NCI-H226 (cell line): ENCODE measurements at places on chromosomes 2 and 18.

DNA sequence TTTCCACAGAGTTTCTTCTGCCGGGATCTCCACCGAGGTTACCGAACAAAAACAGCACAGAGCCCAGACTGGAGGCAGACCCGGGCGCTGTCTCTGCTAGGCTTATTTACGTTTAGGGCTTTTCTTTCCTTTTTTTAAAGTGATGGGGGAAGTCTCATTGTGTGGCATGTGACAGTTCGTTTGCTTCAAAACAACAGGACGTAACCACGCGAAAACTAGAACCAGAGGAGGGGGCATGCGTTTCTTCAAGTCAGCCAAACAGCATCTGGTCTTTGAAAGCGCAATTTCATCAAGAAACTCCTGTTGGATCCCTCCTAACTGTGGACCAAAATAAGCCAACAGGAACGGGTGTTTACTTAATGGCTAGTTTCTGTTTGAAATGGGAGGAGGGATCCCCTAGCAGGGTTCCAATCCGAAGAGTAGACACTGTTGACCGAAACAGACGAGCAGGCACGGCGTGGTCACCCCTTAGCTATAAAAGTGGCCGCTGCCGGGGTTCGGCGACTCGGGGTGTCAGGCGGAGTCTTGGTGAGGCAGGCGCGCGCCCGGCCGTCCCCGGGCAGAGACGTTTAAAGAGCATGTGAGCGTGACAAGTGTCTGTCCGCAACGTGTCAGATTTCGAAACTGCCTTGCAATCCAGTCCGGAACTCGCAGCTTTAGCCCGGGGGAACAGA, 997 bp upstream of the TGIF1 start:
- DNase-seq = peak; percentile 86

DNA sequence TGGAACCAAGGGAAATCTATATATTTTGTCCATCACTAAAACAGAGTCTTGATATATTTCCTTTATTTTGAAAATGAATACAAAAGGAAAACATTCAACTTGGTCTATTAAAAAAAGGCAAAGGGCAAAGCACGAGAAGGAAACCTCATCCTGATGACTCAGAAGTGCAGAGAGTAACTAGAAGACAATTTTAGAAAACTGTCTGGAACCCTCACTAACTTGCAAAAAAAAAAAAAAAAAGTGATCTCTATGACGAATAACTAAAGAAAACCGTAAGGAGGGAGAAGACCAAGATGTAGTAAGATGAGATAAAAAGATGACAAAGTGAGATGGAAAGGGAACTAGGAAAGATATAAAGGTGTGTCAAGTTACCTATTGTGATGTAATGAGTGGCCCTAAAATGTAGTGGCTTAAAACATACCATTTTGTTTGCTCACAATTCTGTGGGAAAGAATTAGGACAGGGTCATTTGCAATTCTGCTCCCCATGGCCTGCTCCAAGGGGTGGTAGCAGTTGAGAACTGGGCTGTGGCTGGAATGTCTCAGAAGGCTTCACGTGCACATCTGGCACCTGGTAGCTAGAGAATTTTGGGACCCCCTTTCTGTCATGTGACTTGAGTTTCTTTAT, 303.0 kb downstream of the DYSF start:
- DNase-seq = no peak

- no peak for DNase-seq
Observed at GRCh38 chr2:223916181-223916920, 28.8 kb downstream of the WDFY1 start.

DNA sequence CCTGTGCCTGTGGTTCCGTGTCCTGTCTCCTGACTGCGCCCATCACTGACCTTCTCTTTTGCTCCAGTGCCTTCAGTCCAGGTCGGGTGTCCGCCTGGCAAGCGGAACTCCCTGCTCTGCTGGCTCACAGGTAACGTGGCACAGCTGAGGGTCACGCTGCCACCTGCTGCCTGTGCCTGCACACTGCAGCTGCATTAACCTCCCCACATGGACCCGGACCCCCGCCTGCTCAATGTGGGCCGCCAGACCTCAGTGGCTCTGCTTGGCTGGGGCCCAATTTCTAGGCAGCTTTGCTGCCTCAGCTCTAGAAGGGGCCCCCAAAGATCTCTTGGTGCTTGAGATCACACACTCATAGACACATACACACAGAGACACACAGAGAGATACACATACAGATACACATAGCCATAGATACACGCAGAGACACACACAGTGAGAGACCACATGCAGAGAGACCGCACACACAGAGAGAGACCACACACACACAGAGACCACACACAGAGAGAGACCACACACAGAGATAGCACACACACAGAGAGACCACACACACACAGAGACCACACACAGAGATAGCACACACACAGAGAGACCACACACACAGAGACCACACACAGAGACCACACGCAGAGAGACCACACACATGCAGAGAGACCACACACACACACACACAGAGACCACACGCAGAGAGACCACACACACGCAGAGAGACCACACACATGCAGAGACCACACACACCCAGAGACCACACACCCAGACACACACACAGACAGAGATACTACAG, 14.9 kb upstream of the CNNM3 start:
- no peak for DNase-seq

GRCh38 chr2:166932032-166932431, 43.8 kb downstream of the XIRP2 start:
- DNase-seq = no peak

DNA sequence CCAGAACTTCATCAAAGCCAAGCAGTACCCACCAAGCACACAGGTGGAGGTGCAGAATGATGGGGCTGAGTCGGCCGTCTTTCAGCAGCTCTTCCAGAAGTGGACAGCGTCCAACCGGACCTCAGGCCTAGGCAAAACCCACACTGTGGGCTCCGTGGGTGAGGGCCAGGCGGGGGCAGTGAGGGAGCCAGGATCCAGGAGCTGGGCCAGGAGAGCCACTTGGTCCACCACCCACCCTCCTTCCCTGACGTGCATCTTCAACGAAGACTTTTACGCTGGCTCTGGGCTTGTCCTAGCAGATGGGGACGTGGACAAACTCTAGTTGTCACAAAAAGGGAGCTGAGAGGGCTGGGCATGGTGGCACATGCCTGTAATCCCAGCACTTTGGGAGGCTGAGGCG, 11.8 kb downstream of the VIL1 start:
- DNase-seq = no peak

DNA sequence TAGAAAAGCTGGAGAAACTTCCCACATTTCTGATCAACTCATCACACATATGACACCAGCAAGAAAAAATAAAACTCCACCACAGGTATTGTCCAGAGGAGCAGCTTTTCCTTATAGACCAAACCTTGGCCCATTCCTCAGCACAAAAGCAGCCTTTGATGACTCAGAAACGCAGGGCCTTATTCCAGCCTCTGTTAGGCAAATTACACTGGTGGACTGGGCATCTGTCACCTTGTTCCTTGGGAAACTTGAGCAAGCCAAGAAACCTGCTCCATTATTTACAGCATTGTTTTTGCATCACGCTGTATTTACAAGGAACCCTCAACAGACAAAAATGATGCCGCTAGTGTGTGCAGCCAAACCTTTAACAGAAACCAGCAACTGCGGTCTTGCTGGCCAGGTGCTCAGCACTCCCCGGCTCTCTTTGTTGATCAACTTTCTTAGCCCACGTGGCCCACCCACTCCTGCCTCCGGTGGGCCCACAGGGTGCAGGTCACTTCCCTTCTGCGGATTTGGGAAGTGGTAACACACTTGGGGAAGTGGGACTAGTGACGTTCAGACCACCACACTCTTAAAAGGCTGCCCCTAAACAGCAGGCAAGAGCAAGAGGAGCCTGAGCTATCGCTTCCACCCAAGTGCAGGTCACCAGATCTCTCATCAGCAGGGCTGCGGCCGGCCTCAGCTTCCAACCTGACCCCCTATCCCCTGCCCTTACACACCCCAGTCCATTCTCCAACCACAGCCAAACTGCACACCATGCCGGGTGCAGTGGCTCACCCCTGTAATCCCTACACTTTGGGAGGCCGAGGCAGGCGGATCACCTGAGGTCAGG, 1.5 kb downstream of the AP1S3 start:
- DNase-seq = no peak
